ENCODE measurements at places on chromosomes 4 and X. TPM values are rescaled to one million over a fixed set of nuclear protein-coding genes. Genes with fewer than 3 reads are reported as not detected.

Gene MAGEC3
- total RNA-seq = not detected

Gene GLRB
- 5.6 TPM for total RNA-seq

Gene TMSB15A
- total RNA-seq = 6.0 TPM

Gene DCAF16
- total RNA-seq = 27.4 TPM

Gene MXRA5
- total RNA-seq = under 0.01 TPM

Data from thoracic aorta endothelial cell (primary cell).